Stimulated activated CD4-positive, alpha-beta T cell treated with anti-CD3 and anti-CD28 coated beads, Interleukin-4, amount 100 ng/mL, for 4 hours (primary cell): ENCODE measurements at places on chromosomes 6 and 20.

DNA sequence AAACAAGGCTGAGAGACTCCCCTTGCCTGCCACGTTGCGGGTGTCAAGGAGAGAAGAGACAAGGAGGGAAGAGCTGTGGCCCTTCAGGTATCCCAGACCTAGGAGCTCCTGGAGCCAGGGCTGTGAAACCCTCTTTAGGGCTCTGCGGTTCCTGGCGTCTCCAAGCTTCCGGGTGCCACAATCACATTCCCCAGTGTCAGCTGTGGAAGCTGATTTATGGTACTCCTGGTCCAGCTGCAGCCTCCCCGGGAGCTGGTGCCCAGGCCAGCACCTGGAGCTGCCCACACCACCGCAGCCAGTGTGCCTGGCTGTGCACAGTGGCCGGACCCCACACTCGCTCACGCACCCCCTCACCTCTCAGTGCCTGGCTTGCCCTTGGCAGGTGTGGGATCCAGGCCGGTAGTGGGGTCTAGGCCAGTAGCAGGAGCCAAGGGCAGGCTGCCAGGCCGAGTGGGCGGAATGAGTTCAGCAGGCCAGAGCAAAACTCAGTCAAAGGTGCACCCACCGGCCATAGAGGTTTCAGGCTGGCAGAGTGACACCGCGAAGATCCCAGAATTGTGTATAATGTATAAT lies 58.9 kb upstream of the L3MBTL3 start:
- DNase-seq = no peak

DNA sequence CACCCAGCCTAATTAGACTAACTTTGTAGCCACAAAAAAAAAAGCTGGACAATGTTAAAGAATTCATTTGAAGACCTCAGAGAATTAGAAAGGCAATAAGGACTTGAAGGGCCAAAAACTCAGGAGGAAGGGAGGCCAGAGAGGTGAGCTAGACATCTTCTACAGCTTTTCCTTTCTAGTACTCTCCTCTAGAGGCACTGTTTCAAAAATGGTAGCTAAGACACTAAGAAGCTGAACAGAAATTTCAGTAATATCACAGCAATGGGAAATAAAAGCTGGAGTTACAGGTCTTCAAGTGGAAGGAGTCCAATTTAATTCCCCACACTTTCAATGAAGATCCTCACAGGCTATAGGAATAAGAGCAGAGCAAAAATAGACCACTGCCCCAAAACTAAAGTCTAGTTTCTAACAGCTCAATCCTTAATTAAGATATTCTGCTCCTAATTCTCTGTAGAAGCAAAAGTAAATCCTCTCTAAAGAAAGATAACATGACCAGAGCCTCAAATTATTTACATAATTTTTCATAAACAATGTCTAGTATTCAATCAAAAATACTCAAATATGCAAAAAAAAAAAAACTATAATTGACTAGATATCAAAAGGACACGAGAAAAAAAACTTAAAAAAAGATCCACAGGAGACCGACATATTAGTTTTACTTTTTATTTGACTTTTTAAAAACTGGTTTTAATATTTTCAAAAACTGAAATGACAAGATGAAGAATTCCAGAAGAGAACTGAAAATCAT lies 63.7 kb downstream of the RNGTT start:
- no peak for DNase-seq

- DNase-seq = no peak
Observed at GRCh38 chr6:13099771-13100170, 228.6 kb downstream of the TBC1D7 start.

DNA sequence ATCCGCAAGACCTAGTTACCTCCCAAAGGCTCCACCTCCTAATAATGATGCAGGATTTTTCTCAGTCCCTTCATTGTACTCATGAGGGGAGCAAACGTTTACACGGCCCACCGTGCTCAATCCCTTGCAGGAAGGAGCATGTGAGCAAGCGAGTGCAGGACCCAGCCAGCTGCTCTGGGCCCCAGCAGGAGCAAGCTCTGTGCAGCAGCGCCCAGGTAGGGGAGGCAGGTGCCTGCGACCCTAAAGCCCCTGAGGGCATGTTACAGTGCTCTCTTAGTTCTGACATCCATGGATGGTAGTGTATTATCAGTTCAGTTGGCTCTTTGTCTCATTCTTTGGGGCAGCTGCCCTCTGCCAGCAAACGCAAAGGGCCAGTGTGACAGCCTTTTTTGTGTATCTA lies 143.4 kb downstream of the TBXT start:
- DNase-seq = no peak

GRCh38 chr20:32018269-32019155 lies 8.3 kb downstream of the CCM2L start:
- peak; percentile 49 for DNase-seq

DNA sequence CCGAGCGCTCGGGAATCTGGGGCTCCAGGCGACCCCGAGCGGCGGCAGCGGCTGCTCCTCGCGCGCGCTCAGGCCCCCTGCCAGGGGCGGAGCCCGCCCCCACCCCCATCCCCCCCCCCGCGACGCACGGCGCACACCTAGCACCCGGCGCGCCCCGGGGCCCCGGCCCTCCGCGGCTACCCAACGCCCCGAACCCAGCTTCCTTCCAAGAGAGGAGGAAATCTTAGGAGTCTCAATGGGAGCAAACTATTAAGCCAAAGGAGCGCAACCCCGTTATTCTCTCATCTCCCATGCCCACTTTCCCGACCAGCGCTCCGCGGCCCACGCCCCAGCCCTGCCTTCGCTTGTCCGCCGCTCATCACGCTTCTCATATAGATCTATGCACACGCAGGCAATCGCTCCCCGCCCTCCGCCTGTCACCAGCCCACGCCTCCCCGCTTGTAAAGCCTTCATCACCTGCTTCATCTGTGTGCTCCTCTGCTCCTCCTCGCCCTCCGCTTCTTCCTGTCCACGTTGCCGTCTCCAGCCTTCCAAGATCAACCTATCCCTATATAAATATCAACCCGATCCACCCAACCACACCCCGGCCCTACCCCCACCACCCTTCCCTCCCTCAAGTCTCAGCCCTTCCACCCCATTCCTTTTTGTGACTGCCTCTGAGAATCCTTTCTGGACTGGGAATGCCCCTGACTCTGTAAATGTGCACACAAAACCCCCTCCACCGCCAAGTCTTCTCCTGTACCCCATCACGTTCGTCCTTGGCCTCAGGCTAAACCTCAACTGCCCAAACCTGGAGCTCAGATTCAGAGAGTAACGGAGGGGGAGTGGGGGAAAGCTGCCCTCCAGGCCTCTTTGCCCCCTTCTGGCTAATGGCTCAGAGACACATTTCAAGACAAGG lies at the start of gene DLK2:
Gene DLK2 (minus strand): TSS at position 18 of the 898 bp plus-strand sequence. CDS start 723 bp downstream, outside the sequence.
- peak; percentile 65 for DNase-seq

- DNase-seq = no peak
Observed at GRCh38 chr6:68256391-68256790, 378.7 kb upstream of the ADGRB3 start.

- DNase-seq = no peak
Observed at GRCh38 chr6:98812220-98812619, 22.2 kb upstream of the POU3F2 start.

DNA sequence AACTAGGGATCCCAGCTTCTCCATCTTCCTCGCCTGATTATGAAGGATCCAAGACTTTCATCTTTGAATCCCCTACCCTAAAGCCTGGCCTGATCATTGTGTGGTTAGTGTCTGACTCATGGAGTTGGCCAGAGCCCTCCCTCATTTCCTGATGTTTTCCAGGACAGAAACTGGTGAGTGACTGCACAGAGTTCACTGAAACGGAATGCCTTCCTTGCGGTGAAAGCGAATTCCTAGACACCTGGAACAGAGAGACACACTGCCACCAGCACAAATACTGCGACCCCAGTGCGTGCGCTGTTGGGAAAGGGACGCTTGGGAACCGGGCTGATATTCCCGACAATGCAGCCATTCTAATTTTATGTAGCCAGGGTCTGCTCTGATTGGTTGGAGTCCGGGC lies 4.0 kb downstream of the CD40 start:
- no peak for DNase-seq

GRCh38 chr6:133890711-133891148 lies 1.8 kb downstream of the TCF21 start:
- DNase-seq = no peak

GRCh38 chr6:133394630-133395029 lies 153.5 kb downstream of the EYA4 start:
- DNase-seq = no peak

GRCh38 chr6:99761711-99762110 lies 155.1 kb downstream of the PRDM13 start:
- no peak for DNase-seq

- no peak for DNase-seq
Observed at GRCh38 chr6:72649032-72649984, 27.4 kb downstream of the KCNQ5 start.

DNA sequence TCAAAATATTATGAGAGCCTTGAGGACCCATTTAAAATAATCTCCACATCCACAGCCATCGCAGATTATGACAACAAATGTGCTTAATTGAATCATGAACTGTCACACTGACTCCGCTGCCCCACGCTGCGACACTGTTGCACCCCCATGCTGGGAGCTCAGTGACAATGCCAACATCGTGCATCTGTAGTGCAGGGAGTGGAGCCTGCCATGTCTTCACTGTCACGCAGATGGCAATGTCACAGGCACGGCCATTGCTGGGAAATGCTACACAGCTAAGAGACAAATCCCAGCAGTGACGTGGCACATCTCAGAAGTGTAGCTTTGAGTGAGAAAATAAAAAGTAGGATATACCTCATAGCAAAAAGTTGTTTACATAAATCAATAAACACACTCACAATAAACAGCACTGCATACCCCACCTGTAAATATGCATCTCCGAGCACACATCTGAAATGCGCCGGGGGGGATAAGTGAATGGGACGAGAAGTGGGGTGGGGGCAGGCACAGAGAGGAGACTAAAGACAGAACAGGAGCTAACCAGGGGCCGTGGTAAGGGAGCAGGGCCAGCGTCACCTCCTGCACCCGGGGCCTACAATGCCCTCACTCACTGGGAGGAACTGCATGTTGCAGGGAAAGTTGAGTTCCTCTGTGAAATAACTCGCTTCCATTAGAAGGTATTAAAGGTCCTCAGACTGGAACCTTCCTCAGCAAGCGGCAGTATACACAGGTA lies 349.9 kb downstream of the THBS2 start:
- DNase-seq = no peak

GRCh38 chr6:130032758-130033340 lies 14.5 kb downstream of the L3MBTL3 start:
- DNase-seq = no peak

DNA sequence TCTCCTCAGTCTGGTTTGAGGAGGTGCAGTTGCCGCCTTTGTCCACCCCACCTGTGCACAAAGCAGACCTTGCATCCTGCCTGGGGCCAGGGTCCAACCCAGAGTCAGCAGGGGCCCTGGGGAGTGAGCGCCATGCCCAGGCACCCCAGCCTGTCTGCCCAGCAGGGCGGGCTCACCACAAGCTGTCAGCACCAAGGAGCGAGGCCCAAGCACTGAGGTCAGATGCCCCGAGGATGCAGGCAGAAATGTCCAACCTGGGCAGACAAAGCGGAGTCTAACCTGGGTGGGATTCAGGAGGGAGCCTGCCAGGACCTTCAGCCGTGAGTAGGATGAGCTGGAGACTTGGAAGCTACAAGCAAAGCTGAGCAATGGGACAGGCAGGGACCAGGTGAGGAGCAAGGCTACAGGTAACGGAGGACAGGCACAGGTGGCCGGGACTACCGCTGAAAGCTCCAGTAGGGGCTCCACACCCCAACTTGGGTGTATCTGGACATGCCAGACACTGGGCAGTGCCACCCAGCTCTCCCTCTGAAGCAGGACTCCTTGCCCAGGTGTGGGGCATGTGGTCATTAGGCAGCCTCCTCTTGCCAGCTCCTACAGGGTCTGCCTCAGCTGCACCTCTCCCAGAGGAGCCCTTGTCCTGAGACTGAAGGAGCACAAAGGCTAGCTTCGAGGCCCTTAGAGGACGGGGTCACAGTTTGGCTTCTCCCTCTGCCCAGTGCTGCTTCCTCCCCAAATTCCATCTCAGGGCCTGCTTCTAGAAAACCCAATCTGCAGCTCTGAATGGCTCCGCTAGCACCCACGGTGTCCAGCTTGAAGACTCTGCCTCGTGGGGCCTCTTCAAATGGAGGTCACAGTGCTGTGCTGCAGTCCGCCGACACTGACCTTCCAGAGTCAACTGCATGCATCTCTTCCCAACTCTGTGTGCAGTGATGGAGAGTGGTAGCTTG lies 210.6 kb upstream of the CDYL start:
- DNase-seq = no peak

DNA sequence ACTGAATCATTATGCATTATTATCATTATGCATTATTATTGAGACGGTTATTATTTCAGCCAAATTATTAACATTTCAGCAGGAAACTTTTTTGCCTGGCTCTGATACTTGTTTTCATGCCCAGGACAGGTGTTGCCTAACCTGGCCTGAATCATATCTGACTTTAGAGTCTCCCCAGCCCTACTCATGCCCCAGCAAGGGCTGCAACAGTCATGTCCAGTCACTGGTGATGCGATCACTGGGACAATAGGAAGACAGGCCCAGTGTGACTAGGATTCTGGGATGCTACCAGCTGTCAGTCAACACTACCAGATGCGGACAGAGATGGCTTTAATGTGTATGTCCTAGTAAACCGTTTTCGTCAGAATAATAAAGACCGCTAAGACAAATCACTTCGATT lies 285.0 kb downstream of the KHDC1L start:
- DNase-seq = no peak

GRCh38 chr6:139570166-139570565 lies 195.7 kb upstream of the CITED2 start:
- no peak for DNase-seq

GRCh38 chr6:32837651-32838113 lies 857 bp downstream of the TAP2 start:
- no peak for DNase-seq

DNA sequence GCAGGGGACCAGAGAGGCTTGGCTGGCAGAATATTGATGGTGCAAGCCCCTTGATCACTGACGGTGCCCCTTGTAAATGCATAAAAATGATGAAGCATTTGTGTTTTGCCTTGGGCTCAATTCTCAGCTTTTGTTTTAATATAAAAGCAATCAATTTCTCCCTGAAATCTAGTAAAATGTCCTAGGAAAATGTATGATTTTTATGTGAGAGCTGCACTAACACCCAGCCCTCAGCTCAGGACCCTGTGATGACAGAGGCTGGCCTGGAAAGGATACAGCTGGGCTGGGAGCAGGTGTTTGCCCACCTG lies 84.7 kb upstream of the PHACTR3 start:
- no peak for DNase-seq

DNA sequence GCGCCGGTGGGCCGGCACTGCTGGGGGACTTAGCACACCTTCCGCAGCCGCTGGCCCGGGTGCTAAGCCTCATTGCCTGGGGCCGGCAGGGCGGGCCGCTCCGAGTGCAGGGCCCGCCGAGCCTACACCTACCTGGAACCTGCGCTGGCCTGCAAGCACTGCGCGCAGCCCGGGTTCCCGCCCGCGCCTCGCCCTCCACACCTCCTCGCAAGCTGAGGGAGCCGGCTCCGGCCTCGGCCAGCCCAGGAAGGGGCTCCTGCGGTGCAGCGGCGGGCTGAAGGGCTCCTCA lies 10.7 kb upstream of the MPC1 start:
- no peak for DNase-seq
